ENCODE measurements at places on chromosomes 3 and 15.

DNA sequence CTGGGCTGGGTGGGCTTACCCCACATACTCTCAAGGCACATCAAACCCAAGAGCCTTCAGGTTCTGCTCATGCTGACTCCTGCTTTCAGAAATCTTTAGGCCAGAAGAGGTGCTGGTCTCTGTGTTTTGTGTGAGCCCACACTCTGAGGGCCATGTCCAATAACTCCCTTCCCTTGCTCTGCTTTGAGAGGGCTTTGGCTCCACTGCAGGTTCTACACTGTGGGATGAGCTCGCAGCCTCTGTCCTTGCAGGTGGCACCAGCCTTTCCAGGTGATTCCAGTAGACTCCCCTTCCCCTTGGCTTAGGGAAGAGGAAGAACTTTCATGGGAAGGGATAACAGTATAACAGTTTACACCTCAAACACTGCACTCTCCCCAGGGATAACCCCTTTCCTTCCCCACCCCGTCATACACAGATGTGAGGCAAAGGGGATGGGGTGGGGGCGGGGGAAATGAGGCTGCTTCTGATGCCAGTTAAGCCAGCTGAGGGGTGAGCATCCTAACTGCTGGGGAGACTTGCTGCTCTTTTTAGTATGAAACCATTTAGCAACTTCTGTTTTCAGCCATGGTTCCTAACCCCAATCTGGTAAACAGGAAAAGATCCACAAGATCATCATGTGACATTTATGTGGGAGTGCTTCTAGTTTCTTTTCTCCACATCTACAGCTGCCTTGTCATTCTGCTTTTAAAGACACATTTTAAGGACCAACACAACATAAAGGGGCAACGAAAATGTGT is 262.4 kb downstream of the SLC9A9 start:
- DNase-seq: no peak

- no peak for DNase-seq
Measured at GRCh38 chr3:178849199-178849910, 222.3 kb downstream of the ZMAT3 start.

DNA sequence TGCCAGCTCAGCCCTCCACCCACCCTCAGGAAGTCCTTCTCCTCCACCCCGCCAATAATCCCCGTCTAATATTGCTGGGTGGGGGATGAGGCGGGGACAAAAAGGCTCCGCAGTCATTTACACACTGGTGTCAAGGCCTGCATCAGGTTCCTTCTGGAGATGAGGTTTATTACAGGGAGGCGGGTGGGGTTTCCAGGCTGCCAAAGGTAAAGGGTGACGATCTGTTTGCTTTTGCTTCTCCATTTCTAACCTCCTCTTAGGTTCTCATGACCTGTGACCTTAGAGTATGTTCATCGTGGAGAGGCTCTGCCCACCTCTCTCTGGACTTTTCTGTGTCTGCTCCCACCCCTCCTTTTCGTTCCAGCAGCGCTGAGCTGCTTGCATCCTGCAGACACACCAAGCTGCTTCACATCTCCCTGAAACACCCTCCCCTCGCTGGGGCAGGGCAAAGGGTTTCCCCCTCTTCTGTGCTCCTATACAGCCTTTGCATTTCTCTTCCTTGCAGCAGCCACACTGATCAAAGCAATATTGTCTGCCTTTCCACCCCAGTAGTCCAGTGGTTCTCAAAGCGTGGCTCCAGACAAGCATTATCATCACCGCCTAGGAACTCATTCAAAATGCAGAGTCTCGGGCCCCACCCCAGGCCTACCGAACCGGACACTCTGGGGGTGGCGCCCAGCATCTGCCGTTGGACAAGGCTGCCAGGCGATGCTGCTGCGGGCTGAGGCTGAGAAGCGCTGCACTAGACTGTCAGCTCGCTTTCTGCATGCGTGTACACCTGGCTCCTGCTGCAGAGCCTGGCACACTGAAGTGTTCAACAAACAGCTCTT is 26.6 kb downstream of the CA12 start:
- DNase-seq: no peak

DNA sequence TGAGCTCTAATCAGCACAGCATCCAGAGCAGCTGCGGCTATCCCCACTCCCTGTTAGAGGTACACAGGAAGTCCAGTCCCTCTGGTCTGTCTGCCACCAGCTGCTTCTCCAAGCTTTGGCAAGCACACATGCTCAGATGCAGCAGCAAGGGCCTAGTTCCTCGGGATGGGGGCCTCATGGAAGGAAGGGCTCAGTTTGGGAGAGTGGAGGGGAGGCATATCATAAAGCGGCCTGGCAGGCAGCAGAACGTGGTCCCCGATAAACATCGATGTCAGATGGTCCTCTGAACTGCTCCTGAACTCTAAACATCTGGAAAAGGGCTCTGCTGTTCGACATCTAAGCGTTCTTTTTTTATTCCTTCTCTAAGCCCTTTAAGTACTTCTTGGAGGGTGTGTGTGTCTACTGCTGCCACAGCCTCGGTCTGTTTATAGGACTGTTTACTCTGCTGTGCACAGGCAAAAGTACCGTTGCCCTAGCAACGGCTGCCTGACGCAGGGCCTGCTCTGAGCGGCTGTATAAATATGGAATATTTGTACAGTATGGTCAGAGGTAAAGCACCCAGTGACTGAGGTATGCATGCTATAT is 74.6 kb downstream of the PRICKLE2 start:
- no peak for DNase-seq

GRCh38 chr3:76651784-76652183 is 388.1 kb upstream of the ROBO2 start:
- DNase-seq: no peak

DNA sequence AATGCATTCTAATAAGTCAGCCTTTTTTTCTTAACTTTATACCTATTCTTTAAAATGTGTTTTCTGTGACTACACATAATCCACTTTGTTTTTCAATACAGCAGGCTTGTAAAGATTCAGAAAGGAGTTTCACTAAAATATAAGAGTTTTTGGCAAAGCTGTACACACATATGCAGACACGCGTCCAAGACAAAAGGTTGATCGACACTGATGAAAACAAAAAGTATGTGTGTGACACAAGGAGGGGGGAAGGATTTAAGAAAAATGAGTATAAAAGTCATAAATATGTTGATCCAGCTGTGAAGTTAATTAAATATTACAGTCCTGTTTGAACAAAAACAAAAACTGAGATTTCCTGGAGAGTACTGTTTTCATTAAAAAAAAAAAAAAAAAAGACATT is 294.5 kb upstream of the RARB start:
- DNase-seq: no peak

- no peak for DNase-seq
Measured at GRCh38 chr15:52680041-52680391, 828 bp upstream of the ATOSA start.

DNA sequence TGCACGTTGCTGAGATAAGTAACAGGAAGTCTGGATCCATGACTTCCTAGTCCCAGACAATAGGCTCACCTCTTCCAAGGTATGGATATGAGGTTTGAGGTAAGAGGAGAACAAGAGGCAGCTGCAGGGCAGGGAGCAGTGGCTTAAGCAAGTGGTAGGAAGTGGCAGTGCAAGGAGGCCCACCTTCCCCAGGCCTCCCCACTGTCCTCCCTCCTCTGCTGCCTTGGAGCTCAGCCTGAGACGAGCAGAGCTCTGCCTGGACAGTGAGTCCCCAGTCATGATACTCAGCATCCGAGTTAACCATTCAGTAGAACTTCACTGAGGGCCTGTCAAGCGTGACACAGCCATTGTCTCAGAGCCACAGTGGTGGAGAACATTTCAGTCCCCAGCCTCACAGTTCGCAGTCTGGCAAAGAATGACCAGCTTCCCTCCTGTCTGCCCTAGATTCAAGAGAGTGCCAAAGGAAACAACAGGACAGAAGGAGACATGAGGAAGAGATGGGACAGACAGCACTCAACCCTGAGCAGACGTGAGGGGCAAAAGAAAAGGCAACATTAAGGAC is 41.4 kb upstream of the BOC start:
- DNase-seq: no peak

All from suprapubic skin (tissue), 4 donors.